ENCODE measurements at places on chromosomes 5 and 9. TPM values are rescaled to one million over a fixed set of nuclear protein-coding genes. Genes with fewer than 3 reads are reported as not detected.

- H3K36me3 ChIP-seq, result no peaks in the 10 kb centered on the region
- H3K27me3 ChIP-seq, result peaks cover 5% of the 10 kb centered on the region
- H3K4me1 ChIP-seq, result peaks cover 15% of the 10 kb centered on the region
Measured at GRCh38 chr9:110260911-110261310, 4.6 kb upstream of the TXN start.

DNA sequence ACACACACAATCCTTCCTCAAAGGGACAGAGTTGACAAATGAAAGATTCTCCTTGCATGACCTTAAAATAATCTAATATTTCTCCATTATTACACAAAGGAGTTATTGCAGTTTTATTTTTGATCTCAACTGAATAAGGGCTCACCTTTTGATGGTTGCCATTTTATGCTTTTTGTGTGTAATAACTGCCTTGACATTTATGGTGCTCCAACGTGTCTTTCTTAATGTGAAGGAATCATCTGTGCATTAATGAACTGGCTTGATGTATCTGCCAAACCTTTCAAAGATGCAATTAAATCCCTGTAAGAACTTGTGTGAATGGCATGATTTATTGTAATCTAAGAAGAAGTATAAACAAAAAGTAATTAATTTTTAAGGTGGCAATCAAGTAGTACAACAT lies 1519.8 kb upstream of the CDH9 start:
- no peak overlapping the region for H3K27ac ChIP-seq
- H3K36me3 ChIP-seq, result no peaks in the 10 kb centered on the region

DNA sequence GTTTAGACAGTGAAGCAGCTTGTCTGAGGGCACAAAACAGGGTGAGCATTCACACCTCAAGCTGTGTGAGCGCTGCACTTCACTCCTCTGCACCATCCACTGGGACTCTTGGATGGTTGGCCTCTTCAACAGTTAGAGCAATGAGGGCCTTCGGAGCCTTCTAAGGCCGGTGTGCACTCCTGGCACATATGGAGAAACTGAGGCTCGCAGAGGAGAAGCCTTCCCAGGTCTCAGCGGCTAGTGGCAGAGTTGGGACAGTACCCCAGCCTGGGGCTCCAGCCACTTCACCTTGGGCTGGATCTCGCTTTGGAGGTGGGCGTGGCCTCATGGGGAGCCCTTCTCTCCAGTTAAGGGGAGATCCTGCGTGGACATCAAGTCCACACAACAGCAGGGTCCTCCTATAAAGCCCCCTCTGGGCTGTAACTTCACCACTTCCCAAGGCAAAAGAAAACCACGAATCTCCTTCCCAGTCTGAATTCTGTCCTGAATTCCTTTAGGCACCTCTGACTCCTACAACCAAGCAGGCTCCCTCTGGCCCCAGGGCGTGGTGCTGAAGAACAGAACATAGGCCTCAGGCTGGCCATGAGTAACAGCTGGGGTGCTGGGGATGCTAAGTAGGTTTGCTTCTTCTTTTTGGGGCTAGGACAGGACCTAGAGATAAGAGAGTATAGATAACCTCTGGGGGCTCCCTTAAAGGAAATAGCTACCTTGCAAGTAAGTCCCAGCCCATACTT lies 30.5 kb upstream of the CSF1R start:
- no peaks in the 10 kb centered on the region for H3K4me1 ChIP-seq
- no peak overlapping the region for H3K4me3 ChIP-seq
- peaks cover 3% of the 10 kb centered on the region for H3K27me3 ChIP-seq
- H3K27ac ChIP-seq, result no peak overlapping the region
- peaks cover 76% of the 10 kb centered on the region for H3K36me3 ChIP-seq

DNA sequence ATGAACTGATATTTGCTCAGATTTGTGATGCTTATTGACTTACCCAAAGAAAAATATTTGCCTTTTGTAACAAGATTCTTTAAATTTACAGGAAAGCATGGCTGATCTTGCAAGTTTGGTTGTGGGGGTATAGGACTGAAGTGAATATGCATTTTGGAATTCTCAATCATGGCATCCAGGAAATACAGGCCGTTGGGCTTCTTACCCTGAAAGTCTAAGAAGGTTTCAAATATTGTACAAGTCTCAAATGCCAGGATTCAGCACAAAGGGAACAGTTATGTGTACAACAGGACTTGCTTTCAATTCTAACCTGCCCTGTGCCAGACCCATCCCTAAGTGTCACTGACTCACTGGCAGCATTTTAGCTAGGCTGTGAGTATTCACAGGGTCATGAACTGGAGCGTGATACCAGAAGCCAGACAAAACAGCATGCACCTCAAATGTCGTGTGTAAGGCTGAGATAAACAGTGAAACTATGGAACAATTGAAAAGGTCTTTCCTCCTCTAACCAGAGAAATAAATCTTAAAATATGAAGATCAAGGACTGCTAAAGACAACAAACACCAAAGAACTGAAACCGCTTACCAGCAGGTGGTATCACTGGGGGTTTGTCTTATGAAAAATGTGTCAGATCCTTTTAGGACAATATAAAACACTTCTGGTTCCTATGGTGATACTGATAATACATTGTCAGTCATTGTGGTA lies 168.6 kb upstream of the RGMB start:
- no peak overlapping the region for H3K27ac ChIP-seq
- H3K4me3 ChIP-seq, result no peak overlapping the region
- no peaks in the 10 kb centered on the region for H3K27me3 ChIP-seq
- no peak for ATAC-seq
- H3K36me3 ChIP-seq, result no peaks in the 10 kb centered on the region

DNA sequence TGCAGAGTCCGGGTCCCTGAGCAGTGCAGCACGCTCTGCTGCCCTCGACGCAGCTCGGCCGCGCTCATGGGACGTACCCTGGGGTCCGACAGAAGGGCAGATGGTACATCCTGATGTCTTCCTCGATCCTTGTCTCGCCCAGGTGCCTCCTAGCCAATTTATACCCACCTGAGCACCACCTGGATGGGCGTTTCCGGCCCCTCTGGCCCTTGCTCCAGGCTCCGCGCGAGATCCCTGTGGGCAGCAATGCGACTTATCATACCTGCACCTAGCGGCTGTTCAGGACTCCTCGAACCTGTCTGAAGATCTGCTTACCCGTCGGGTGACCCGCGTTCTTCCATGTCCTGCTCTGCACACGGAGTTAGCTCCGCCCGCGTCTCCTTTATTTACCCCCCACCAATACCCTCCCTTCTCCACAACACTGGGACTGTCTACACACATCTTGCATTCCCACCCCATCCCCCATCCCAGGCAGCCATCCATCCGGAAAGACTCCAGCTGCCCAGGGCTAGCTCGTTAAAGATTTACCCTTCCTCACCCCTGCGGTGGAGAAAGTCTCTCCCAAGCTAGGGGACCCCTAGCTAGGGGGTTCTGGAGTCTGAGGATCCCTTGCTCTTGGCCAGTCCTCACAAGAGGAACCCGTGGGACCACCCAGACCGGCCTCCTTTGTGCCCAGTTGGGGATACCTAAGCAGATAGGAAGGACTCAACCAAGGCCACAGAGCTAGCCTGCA lies at the start of gene KIF12:
TSS of gene KIF12 (minus strand) at position 357 of the 733 bp plus-strand sequence. CDS start at position 341, 16 bp downstream.
- H3K27ac ChIP-seq, result no peak within 1 kb of the TSS
- peak within 1 kb of the TSS; percentile 52 for H3K4me3 ChIP-seq
- peaks cover 19% of the 10 kb centered on the region for H3K4me1 ChIP-seq
- H3K36me3 ChIP-seq, result no peaks in the 10 kb centered on the region
- peaks cover 61% of the 10 kb centered on the region for H3K27me3 ChIP-seq

- H3K4me3 ChIP-seq, result no peak overlapping the region
- no peaks in the 10 kb centered on the region for H3K27me3 ChIP-seq
- ATAC-seq, result no peak
- no peaks in the 10 kb centered on the region for H3K36me3 ChIP-seq
- no peaks in the 10 kb centered on the region for H3K4me1 ChIP-seq
Measured at GRCh38 chr9:21669701-21670100, 132.7 kb upstream of the MTAP start.

SLC6A18 gene
- not detected for total RNA-seq

PCDHGA5 gene
- 3.6 TPM for total RNA-seq

MSMP gene
- not detected for total RNA-seq

GDA gene
- total RNA-seq, result not detected

OR13C3 gene
- not detected for total RNA-seq

PCDHGA3 gene
- total RNA-seq, result 1.3 TPM

GABRA1 gene
- total RNA-seq, result 3.1 TPM

PCDHGB2 gene
- total RNA-seq, result 3.9 TPM

All from gastroesophageal sphincter (tissue), 4 donors.